ENCODE measurements at places on chromosomes 6 and 20.

DNA sequence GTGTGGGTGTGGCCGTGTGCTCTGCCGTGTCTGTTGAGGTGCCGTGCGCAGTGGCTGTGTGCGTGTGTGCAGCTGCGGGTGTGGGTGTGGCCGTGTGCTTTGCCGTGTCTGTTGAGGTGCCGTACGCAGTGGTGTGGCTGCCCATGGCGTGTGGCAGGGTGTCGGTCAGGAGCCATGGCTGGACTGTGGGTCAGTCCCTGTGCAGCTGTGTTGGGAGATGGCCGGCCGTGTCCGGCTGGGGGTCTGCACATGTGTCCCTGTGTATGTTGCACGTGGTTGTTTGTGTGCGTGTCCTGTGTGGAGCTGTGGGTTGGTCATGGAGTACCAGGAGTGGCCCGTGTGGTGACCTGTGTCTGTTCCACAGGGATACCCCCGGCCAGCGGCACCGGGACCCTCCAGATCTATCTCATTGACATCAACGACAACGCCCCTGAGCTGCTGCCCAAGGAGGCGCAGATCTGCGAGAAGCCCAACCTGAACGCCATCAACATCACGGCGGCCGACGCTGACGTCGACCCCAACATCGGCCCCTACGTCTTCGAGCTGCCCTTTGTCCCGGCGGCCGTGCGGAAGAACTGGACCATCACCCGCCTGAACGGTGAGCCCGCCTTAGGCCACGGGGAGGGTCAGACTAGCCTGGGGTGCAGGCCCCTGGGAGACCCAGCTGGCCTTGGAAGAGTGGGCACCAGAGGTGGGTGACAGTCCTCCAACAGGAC, 137.7 kb downstream of the TAF4 start:
- no peak for DNase-seq

DNA sequence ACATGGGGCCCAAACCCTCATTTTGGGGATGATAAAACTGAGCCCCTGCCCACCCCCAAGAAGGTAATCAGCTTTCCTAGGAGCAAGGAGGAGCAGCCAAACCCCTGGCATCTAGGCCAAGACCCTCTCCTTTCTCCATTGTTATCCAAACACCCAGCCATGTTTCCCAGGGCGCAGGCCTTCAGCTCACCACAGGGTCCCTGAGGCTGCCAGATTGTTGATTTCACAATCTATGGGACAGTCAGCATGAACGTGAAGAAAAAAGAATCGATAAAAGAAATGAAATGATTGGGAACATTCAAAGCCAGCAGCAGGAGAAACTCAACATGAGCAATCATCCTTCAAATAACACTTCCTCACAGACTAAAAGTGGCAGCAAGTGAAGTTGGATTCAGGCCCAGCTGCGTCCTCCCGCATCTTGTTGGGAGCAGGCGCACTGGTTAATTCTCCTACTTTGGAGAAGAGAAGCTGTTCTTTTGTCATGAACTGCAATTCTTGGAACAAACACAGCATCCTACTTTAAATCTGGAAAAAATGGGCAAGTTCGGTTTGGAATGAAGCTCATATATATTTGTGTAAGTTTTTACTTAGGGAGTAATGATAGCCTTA, 241.8 kb upstream of the PRDM1 start:
- DNase-seq: peak; percentile 56

GRCh38 chr6:69584536-69584912, 212.3 kb downstream of the LMBRD1 start:
- DNase-seq: no peak

DNA sequence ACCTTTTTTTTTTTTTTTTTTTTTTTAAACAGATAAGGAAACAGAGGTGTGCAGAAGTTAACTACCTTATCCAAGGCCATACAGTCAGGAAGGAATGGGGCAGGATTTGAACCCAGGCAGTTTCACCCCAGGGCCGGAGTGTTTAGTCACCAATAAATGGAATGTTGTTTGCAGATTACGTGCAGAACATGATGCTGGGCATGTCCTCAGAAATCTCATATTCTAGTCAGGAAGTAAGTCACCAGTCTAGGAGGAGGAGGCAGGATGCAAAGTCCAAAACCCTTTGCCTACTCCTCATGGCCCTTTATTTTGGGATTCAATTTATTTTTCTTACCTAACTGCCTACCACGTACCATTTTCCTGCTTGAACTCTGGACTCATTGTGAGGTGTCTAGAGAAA, 57.1 kb upstream of the LRRC1 start:
- no peak for DNase-seq

DNA sequence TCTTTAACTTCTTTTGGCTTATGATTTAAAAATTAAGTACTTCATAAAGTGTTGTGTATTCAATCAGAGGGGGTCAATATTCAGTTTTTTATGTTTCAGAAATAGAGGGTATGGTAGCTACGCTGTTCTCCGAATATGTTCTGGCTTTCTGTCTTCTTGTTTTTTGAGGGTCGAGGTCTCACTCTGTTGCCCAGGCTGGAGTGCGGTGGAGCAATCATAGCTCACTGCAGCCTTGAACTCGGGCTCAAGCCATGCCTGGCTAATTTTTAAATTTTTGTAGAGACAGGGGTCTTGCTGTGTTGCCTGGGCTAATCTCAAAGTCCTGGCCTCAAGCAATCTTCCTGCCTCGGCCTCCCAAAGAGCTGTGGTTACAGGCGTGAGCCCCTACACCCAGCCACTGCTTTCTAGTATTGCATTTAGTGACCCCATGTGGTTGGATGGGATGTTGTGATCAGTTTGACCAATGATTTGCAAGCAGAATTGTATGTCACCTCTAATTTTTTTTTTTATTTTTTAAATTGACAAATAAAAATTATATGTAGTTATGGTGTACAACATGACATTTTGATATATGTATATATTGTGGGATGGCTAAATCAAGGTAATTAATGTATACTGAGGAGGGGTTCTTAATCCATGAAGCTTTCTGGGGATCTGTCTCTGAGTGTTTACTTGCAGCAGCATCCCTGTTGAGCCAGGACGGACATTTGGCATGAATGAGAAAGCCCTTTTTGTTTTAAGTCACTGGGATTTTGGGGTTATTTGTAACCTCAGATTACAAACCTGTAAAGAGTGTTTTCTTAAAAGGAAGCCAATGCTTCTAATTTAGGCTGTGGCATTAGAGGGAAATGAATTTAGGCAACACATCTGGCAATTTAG, 38.5 kb upstream of the DEK start:
- peak; percentile 45 for DNase-seq

DNA sequence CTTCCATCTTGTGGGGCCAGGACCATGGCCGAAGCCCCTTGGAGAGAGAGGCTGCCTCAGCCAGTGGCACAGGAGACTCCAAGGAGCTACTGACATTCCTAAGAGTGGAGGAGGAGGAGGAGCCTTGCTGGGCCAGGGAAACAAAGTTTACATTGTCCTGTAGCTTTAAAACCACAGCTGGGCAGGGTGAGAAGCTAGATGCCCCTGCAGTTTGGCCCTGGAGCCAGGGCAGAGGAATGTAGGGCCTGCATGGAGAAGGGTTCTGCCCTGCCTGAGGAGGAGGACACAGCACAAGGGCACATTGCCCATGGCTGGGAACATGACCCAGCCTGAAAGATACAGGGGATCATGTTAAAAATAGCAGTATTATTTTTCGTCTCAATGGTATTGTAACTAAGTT, 37.4 kb downstream of the PLCG1 start:
- DNase-seq: no peak

DNA sequence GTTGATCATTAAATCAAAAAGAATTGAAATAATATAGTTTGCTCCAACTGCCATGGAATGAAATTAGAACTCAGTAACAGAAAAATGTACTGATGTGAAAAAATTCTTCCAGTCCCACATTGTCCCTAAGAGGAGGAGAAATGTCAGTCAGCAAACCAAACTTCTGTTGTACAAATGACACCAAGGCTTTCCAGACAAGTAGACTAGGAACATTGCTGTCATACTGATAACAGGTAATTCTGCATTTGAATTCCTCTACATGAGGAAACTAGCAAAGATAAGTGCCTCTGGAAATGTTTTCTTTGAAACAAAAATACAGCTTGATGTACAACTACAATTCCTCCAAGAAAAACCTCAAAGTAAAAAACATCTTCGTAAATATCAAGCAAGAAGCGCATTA, 90.2 kb downstream of the HIVEP1 start:
- no peak for DNase-seq

- DNase-seq: no peak
These were observed 102.1 kb downstream of the KCNB1 start for GRCh38 chr20:49380337-49380780.

GRCh38 chr20:50320901-50321796, 130.5 kb downstream of the CEBPB start:
- DNase-seq: peak; percentile 94

GRCh38 chr6:7390226-7390878, 744 bp downstream of the RIOK1 start:
- DNase-seq: no peak

DNA sequence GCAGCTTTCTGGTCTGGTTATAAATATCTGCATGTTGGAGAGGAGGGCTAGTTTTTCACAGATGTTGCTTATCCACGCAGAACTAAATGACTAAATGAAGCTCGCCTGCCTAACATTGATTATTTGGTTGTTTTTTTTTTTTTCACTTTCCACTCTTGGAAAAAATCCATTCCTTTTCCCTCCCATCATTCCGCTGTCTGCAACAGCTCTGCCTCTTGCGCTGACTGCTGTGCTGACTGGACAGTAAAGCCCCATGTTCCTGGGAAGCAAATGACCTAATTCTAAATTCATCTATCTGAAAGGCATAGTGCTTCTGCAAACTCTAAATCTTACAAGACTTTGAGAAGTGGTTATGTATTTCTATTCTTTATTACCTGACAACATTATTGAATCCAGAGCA, 255.5 kb upstream of the PLN start:
- DNase-seq: no peak

DNA sequence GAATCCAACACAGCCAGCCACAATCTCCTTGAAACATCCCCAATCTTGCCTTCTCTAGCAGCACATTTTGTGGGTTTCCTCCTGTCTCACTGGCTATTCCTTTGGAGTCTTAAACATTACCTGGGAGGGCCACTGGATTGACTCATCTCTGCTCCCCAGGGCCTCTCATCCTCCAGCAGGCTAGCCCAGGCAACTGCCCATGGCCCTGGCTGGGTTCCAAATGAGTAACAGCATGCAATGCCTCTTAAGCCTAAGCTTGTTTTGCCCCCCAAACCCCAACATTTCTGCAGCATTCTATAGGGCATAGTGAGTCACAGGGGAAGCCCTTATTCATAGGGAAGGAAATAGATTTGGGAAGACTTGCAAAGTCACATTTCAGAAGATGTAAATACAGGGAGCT, 204.9 kb downstream of the FOXA2 start:
- peak; percentile 79 for DNase-seq

- no peak for DNase-seq
These were observed 262.8 kb upstream of the MAN1A1 start for GRCh38 chr6:119612176-119612891.

- no peak for DNase-seq
These were observed 22.6 kb upstream of the SYNDIG1 start for GRCh38 chr20:24446811-24447210.

- no peak for DNase-seq
These were observed 53.5 kb downstream of the RALGAPA2 start for GRCh38 chr20:20658871-20659431.

DNA sequence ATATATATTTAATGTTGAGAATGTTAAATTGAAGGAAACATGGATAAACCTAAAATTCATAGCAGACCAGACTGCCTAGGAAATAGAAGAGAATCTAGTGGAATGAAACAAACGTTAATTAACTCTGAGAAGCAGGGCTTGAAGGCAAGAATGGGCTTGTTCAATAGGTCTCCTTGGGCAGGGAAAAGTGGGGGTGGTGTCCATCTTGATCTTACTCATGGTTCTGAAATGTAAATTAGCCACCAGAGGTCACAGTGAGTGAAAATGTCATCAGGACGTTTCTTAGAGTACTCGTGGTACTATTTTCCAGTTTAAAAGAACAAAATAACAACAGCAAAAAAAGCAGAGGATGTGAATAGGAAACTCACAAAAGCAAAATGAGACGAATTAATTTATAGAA, 66.8 kb upstream of the BTBD3 start:
- peak; percentile 80 for DNase-seq

DNA sequence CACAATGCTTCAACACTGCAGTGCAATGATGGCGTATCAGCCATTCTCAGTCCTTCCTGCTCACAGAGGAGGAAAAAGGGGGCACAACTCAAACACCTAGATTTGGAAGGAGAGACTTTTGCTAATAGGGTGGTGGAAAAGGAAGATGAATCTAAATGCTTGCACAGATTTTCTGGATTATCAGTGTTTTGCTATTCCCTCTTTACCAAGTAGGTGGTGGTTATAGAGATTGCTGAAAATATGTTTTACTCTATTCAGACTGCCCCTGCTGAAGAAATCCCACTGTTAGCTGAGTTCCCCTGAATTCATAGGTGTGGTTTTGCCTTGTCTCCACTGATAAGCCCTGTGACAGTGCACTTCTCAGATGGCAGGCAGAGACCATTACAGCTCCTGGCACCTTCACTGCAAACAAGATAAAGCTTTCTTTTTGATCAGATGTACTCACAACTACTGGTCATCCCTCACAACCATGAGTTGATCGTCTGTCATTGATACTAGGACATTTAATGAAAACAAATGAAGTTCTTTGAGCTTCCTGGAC, 311.4 kb downstream of the KIF16B start:
- no peak for DNase-seq

- no peak for DNase-seq
These were observed 140.7 kb downstream of the HTR1B start for GRCh38 chr6:77322604-77323003.

DNA sequence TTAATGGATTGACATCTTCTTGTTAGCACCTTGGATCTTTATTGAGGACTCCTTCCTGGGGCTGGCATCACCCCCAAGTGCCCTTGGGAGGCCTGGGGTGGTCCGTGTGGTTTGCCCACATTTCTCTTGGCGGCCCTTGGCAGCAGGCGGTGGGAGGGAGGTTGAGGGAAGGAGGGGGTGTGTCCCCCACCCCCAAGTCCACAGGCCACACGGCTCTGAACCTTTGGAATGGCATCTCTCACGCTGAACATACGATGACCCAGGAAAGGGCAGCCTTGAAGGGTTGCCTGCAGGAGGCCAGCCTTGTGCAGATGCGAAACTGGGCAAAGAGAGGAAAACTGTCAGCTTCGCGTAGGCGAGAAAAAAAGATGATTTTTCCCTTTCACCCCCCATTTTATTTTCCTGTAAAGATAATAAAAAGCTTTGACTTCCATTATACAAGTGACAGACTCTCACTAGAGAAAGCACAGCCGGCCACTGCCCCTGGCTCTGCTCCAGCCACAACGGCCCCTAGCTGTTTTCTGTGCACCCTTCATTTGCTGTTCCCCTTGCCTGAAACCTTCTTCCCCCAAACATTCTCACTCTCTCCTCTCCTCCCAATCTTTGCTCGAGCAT, 56.2 kb downstream of the SLC2A10 start:
- no peak for DNase-seq

GRCh38 chr6:41778895-41779294, 805 bp downstream of the FRS3 start:
- no peak for DNase-seq

GRCh38 chr6:112087916-112088315, 525 bp downstream of the FAM229B start:
- DNase-seq: peak; percentile 11

DNA sequence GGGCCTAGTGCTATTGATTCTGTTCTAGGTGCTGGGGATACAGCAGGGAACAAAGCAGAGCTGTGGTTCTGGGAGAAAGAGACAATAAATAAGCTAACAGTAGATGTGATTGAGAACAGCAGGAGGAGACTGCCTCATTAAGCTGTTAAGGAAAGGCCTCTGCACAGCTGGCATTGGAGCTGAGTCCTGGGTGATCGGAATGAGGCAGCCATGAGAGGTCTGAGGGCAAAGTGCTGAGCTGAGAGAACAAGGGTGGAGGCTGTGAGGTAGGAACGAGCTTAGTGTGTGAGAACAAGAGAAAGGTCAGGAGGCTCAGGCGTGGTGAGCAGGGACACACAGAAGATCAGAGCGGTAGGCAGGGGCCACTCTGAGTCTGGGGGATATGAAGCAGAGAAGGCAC, 18.3 kb downstream of the DDX27 start:
- DNase-seq: no peak
